ENCODE measurements at places on chromosomes 2 and 18.

GRCh38 chr2:150978053-150978452 lies 283.6 kb downstream of the RBM43 start:
- no peak for DNase-seq

DNA sequence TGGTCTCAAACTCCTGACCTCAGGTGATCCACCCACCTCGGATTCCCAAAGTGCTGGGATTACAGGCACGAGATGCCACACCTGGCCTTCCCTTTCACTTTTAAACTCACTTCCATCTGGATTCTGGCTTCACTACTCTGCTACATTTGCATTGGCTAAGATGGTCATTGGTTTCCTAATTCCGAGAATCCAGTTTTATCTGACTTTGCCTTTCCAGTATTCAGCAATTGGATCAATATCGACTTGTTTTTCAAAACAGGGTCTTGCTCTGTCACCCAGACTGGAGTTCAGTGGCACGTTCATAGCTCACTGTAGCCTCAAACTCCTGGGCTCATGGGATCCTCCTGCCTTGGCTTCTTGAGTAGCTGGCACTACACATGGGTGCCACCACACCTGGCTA lies 4.7 kb upstream of the CD302 start:
- DNase-seq: no peak

- DNase-seq: no peak
Observed at GRCh38 chr2:155600914-155601760, 731.4 kb downstream of the NR4A2 start.

DNA sequence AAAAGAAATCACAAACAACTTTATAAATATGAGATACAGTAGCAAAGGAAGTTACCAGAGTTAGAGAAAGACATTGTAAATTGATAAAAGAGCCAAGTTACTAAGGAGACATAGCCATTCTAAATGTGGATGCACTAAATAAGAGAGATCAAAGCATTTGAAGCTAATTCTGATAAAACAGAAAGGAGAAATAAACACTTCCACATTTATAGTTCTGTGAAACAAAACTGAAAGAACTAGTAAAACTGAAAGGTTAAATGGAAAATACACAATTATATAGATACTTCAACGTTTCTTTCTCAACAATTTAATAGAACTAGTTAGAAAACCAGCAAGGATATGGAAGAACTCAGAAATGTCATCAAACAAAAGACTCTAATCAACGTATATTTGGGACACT lies 309.0 kb upstream of the CDH2 start:
- DNase-seq: no peak

DNA sequence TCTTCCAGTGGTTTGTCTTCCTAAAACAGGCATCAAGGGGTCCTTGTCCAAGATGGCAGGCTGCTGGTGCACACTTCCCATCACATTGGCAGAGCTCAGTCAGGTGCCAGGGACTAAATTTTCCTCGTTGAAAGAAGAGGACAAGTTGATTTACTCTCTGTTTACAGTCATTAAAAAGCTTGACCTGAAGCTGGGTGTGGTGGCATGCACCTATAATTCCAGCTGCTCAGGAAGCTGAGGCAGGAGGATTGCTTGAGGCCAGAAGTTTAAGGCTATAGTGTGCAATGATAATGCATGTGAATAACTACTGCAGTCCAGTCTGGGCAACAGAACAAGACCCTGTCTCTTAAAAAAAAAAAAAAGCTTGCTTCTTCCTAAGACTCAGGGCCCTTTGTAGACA lies 3.6 kb upstream of the PLB1 start:
- DNase-seq: no peak

DNA sequence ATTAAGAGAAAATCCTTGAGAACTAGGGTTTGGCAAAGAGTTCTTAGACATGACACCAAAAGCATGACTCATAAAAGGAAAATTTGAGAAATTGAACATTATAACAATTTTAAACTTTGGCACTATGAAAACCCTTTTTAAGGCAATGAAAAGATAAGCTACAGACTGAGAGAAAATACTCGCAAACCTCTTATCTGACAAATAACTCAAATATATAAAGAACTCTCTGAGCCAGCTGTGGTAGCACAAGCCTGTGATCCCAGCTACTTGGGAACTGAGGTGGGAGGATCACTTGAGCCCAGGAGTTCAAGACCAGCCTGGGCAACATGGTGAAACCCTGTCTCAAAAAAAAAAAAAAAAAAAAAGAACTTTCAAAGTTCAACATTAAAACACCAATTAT lies 70.5 kb downstream of the FAM168B start:
- no peak for DNase-seq

- DNase-seq: no peak
Observed at GRCh38 chr2:196565106-196565765, 74.3 kb upstream of the CCDC150 start.

- no peak for DNase-seq
Observed at GRCh38 chr2:56729212-56729611, 545.4 kb downstream of the CCDC85A start.

GRCh38 chr2:240481720-240482119 lies 46.3 kb downstream of the GPC1 start:
- no peak for DNase-seq

DNA sequence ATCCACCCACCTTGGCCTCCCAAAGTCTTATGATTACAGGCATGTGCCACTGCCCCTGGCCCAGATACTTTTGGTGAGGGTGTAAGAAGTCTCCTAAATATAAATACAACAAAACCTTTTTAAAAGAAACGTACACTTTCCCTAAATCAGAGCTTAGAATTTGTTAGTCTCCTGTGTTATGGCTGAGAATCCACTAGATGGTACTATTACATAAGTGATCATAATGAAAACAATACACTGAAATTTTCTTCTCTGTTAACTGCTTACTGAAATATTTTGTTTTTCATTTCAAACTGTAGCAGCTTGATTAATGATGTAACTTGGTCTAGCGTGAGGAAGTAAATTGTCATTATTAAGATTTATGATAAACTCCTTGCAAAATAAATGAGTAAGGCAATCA lies 74.8 kb upstream of the FAM98A start:
- DNase-seq: no peak

DNA sequence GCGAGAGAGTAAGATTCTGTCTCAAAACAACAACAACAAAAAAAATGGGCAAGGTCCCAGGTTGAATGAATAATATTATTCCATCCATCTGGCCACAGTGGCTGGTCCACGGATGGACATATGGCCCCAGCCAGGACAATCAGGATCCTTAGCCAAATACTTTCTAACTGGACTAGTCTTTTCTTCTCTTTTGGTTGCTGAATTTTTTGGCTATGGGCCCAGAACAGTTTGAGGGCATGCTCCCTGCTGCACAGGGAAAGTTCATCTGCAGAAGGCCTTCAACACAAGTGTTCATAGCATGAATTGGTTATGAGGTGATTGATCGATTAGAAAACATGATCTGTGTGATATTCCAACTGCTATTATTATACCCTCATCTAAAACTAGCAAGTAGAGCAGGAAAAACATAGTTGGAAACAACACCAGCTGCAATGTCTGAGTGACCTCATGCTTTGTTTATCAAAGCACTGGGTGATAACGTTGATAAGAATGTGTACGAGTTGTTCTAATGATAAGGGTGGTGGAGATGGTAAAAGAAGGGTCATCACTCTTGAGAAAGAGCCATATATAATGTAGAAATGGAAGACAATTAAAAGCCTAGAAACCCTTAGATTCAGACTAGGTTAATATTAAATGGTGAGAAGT lies 47.8 kb upstream of the RNF103 start:
- DNase-seq: no peak

DNA sequence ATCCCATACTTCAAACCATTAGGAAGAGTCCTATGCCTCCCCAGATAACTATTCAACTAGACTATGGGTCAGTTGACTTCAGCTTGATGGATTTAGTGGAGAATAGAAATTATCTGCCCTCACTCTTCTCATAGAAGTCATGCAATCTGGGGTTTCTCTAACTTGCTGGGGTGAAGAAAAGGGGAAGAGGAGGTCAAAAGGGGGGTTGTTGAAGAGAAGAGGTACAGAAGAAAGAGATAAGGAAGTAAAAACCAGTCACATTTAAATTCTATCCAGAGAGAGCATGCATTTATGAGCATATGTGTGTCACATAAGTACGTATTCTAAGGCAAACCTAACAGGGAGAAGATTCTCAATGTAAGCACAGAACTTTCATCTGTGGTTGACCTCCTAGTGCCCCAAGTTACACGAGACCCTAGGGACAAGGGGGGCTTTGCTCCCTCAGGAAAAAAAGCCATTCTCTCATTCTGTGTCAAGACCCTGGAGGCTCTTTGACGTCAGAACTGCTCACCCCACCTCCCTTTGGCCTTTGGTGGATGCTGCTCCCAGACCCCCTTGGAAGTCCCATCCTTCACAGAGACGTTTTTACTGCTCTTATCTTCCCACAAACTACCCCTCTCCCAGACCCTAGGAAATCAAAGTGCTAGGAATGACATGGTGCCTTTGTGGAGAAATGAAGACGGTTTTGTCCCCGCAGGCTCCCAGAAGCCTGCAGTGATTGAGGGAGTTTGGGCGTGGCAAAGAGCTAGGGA lies 236.8 kb upstream of the TNP1 start:
- no peak for DNase-seq

DNA sequence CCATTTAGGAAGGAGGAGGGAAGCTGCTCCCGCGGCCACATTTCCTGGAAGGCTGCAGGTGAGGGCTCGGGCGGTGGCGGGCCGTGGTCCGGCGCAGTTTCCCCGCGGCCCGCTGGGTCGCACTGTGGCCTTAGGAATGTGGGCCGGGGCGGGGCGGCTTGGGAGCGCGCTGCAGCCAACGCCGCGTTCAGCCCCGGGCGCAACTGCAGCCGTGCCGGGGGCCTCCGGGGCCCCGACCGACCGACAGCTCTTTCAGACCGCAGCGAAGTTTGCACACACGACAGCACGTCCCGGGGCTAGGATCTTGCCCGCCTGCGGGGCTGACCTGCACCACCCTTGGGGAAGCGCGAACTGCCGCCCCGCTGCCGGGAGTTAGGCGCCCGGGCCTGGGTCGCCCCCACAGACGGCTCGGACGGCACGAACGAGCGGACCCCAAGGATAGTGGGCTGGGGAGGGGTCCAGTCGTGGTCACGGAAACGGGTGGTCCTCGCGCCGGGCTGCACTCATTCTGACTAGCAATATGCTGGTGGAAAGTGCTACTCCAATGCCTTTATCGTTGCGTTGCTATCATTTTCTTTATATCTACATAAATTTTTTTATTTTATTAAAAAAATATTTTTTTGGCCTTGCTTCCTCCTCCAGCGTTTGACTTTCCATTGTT lies 69.9 kb upstream of the DLX2 start:
- DNase-seq: peak; percentile 13

DNA sequence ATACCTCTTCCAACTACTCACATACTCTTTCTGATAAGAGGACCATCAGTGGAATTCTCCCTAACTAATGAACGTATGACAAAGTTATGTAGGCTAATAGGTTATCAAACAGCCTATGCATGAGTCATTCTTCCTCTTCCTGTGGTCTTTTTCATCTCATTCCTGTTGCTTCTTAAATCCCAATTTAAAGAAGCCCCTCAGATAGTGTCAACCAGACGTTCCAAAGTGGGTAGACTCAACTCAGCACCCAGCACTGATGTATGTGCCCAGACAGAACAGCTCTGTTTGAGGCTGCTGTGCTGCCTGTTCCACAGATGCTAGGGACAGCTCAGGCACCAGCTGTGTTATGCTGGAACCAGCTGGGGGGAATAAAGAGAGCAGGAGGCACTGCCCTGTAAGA lies 52.6 kb downstream of the CXCR4 start:
- no peak for DNase-seq

- no peak for DNase-seq
Observed at GRCh38 chr2:225512876-225513540, 113.5 kb downstream of the NYAP2 start.

DNA sequence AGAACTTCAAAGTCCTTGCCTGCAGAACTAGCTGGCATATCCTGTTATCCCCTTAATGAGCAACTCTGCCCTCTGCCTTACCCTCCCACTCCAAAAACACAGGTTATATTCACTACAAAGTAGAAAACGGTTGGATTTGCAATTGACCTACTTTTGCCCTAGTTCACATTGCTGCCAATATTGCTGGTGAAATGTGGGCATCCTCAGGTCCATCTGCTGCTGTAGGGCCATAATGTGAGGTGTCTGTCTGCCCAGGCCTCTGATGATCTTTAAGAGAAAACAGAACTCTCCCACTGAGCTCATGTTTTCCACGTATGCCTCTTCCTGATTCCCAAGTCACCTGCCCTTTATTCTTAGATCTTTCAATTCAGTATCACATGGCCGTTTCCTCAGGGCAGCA lies 294.0 kb upstream of the CDH20 start:
- DNase-seq: no peak

DNA sequence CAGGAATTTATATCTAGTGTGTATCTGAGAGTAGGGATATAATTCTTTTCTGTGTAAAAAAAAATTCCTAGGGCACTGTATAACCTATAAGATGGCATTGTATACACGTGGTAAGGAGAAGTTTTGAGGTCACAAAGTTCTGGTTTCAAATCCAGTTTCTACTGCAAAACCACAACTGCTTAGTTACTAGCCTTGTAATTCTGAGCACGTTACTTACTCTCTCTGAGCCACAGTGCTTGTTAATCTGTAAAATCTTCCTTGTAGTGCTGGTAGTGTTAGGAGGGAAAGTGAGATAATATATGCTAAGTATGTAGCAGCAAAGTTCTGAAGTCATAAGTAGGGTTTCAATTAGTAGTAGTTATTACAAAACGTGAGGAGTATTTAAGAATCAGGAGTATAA lies 175.4 kb downstream of the SATB2 start:
- no peak for DNase-seq

DNA sequence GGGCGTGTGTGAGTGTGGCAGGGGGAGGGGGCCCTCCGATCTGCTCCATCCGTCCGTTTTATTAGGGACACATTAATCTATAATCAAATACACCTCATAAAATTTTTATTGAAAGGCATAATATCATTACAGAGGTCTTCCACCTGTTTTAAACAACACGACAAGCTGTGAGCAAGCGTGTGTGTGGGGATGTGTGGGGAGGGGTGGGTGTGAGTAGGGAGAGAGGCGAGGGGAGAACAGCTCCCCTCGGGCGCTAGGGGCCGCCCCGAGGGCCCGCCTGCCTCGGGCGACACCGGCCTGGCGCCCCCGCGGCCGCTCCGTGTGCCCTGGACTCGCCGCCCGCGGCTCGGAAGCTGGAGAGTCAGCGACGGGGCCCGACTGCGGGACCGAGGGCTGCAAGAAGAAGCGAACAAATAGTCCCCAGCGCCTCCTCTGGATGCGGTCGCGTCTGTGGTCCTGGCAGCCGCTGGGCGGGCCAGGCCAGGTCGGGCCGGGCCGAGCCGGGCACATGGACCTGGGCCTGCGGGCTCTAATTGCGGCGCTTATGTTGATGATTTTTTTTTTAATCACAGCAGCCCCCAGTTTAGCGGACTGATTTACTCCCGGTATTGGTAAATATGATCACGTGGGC lies 352 bp upstream of the HOXD9 start:
- DNase-seq: no peak

- no peak for DNase-seq
Observed at GRCh38 chr2:38148501-38148900, 72.5 kb upstream of the CYP1B1 start.

- no peak for DNase-seq
Observed at GRCh38 chr18:36381075-36381474, 83.6 kb downstream of the FHOD3 start.

Data from stimulated activated CD8-positive, alpha-beta memory T cell treated with anti-CD3 and anti-CD28 coated beads, Interleukin-4, amount 100 ng/mL, for 4 hours (primary cell).